EH (cell line): ENCODE measurements at places on chromosomes 5 and 9.
A peak's percentile ranks its signal among the peaks of the same experiment; 100 is the strongest.

GRCh38 chr5:79759848-79760247 is 70.2 kb downstream of the CMYA5 start:
- no peak for DNase-seq

- DNase-seq = no peak
Observed at GRCh38 chr5:55680353-55680752, 31.8 kb downstream of the SLC38A9 start.

DNA sequence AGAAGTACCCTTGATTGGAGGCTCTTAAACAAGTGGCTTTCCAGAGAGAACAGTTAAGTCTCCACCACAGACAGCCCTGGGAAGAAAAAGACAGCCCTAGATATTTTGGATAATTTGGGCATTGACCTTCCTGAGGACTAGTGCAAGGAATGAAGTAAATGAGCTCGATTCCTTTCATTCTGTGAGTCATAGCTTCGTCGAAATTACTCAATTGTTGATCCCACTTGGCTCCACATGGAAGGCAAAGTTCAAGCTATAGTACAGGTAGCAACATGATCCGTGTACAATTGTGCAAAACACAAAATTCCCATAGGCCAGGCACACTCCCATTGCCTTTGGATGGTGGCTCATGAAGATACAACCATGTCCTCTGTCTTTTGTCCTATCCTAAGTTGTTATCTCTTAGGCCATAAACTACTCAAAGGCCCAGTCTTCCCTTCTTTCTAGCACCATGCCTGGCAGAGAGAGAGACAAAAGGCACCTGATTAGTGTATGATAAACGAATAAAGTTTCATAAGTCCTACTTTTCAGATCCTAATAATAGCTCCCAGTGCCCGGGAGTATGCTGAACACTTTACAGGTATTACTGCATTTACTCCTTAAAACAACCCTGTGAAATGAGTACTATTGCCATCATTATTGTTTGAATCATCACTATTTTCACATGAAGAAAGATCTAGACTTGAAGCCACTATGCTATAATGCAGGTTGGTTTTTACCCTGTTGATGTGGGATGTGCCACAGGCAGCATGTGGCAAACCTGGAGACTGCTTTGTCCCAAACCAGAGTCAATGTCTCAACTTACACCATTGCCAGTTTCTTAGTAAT is 116.7 kb upstream of the RANBP3L start:
- no peak for DNase-seq

DNA sequence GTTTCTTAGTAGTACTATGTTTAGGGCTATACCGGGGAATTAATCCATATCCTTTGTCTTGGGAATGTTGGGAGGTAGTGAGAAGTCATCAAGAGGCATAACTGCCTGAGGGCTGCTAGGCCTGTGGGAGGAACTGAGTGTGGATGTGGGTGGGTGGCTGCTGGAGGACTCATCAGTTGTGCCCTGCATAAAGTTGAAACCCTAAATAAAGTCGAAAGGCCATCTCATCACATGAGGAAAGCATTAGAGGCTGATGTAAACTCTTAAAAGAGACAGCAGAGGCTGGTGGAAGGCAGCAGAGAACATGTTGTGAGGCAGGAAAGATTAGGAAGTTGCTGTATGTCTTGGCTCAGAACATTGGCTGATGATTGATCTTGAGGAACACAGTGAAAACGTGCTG is 143.8 kb downstream of the MAST4 start:
- DNase-seq = no peak

- no peak for DNase-seq
Observed at GRCh38 chr5:43728581-43728980, 125.6 kb downstream of the NNT start.

DNA sequence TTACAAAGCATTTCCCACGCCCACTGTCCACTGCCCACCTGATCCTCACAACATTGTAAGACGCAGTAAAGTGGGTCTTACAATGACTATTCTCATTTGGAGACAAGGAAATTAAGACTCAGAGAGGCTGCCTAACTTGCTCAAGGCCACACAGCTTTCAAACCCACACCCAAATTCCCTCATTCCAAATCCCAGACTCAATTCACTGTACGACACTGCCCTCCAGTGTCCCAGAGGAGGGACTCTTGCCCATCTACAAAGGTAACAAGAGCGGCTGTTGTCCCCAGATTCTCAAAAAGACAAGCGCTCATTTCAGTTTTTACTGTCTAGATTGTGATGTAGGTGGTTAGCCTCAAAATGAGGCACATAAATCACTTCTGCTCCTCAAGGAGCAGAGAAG is 184.6 kb downstream of the ACTL7B start:
- peak; percentile 80 for DNase-seq

DNA sequence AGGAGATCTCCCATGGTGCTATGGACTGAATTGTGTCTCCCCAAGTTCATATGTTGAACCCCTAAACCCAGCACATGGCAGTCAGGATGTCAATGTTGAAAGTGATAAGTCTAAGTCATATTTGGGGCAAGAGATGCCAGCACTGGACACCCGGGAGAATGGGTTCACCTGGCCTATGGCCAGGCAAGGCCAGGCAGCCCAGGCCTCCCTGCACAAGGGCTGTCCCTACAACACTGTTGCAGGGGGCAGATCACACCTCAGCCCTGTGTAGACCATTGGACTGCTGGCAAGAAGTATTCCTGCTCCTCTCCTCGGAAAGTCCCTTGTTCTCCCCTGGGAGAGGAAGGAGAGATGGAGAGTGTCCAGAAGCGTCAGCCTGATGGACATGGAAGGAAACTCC is 240.5 kb downstream of the GADD45G start:
- no peak for DNase-seq

GRCh38 chr9:116941266-116941665 is 254.2 kb downstream of the TRIM32 start:
- DNase-seq = no peak

DNA sequence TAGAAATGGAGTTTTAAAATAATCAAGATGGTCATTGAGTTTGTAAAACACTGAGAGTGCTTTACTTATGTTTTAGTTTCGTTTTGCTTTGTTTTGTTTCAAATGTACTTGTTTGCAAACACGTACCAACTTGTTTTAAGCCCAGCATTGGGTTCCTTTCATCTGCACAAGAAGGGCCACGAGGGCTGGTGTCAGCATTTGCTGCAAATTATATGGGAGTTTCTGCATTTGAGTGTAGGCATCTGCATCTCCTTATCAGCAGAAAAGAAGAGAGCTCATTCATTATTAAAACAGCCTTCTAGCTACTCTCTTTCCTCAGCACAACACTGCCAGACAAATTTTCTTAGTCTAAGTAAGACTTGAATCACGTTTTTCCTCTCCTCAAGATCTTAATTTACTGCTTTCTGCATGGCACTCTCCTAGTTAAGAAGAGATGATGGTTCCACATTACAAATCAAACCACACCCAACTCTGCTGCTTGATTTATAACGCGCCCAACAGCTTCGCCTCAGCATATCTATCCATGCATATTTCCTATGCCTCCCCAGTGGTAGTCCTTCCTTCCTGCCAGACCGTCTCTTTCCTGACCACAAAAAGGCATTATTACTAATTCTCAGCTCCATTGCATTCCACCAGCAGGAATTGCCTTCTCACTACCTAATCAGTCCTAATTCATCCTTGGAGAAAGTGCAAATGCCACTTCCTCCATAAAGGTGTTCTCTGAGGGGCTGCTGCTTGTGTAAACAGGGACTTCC is 95.2 kb upstream of the CAST start:
- DNase-seq = peak; percentile 93

DNA sequence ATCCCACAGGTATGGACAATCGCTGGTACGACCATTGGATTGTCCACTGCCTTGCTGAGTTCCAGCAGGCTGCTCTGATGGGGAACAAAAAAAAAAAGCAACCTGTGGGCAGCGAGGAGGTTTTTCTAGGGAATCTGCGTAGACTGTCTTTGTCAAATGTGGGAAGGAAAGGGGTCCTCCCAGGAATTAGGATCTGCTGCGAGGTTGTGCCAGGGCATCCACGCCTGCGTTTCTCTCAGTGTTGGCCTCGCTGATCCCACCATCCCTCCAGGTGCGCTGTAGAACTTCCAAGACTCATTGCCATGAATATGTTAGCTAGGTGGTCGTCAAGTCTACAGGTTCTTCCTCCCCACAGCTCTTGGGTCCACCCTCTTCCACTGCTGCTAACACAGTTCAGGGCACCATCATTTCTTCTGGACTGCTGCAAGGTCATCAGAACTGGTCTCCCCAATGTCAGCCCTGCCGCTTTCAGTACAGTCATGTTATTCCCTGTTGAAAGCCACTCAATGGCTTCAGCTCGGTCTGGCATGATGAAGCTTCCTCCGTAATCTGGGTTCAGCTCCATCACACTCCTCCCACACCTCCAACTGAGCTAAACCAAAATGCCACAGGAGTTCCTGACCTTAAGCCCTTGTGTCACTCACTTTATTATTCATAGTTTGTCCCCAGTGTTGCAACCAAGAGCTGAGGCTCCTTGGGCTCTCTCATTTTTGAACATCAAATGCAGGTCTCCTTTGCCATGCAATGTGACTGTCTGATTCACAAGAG is 79.5 kb upstream of the DMRT1 start:
- DNase-seq = no peak

GRCh38 chr5:115477581-115477980 is 67.0 kb downstream of the FEM1C start:
- DNase-seq = no peak

GRCh38 chr5:51380603-51381207 is 2.5 kb upstream of the ISL1 start:
- DNase-seq = peak; percentile 47

GRCh38 chr9:78239506-78239905 is 3.6 kb downstream of the CEP78 start:
- no peak for DNase-seq

DNA sequence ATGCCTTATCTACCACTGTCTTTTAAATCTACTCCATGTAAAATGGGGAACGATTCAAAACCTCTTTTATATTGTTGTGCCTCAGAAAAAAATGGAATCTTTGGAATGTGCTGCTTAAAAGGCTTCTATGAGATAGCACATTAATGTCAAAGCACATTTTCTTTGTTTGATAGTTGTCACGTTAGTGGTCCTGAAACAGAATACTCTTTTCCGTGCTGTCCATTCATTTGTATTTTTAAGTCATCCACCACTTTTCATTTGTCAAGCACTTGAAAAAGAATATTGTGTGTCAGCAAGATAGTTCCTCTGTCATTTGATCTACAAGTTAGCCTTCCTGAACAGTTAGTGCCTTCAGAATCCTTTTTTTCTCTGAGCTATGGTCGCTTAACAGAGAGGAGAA is 246.9 kb downstream of the MAST4 start:
- DNase-seq = no peak

- no peak for DNase-seq
Observed at GRCh38 chr5:135012033-135012588, 21.9 kb downstream of the PITX1 start.

- no peak for DNase-seq
Observed at GRCh38 chr9:124296094-124296493, 38.3 kb downstream of the NEK6 start.

DNA sequence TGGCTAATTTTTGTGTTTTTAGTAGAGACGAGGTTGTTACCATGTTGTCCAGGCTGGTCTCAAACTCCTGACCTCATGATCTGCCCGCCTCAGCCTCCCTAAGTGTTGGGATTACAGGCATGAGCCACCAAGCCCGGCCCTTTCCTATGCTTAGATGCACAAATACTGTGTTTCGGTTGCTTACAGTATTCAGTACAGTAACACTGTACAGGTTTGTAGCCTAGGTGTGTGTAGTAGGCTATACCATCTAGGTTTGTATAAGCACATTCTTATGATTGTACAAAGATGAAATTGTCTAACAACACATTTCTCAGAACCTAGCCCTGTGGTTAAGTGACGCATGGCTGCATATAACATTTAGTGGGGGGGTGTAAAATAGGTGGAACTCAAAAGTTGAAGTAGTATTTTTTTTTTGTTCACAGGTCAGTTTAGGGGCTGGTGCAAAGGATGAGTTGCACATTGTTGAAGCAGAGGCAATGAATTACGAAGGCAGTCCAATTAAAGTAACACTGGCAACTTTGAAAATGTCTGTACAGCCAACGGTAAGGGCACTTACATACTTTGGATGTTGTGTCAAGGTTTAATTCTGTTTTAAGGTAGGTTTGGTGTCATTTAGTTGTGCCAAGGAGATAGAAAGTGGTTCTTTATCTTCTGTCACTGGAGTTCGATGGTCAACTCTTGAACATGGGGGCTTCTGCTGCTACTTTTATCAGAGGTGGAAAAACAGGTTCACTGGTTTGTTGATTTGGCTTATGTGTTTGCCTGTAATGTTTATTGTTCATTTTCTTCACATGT is 3.4 kb downstream of the NPM1 start:
- DNase-seq = no peak

- peak; percentile 93 for DNase-seq
Observed at GRCh38 chr5:111641533-111642233, 115.3 kb downstream of the NREP start.

- peak; percentile 15 for DNase-seq
Observed at GRCh38 chr5:150779397-150780186, 1.0 kb downstream of the SMIM3 start.

DNA sequence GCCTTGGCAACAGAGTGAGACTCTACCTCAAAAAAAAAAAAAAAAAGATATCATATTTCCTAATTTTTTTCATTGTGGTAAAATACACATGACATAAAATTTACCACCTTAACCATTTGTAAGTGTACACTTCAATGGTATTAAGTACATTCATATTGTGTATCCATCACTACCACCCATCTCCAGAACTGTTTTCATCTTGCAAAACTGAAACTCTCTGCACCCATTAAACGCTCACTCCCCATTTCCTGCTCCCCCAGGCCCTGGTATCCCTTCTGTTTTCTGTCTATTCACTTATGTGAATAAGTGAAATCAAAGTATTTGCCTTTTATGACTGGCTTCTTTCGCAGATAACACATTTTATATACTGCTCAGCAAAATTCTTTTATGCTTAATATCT is 12.8 kb downstream of the LRRC8A start:
- no peak for DNase-seq

- DNase-seq = no peak
Observed at GRCh38 chr5:87361536-87362213, 51.1 kb downstream of the CCNH start.

GRCh38 chr9:137461663-137462395 is 2.7 kb upstream of the NSMF start:
- DNase-seq = no peak

- no peak for DNase-seq
Observed at GRCh38 chr5:90294604-90295003, 115.0 kb downstream of the CETN3 start.

- no peak for DNase-seq
Observed at GRCh38 chr5:116436674-116437350, 137.8 kb downstream of the SEMA6A start.

GRCh38 chr9:38228331-38229103 is 159.5 kb upstream of the SHB start:
- DNase-seq = no peak
